ENCODE measurements at places on chromosomes 12 and 14.

- peak; percentile 44 for DNase-seq
These were observed 1.2 kb downstream of the ITGB7 start for GRCh38 chr12:53205747-53206419.

- no peak for DNase-seq
These were observed 147.2 kb upstream of the CPSF6 start for GRCh38 chr12:69092137-69092536.

- DNase-seq: no peak
These were observed 8.1 kb upstream of the IRF2BPL start for GRCh38 chr14:77036484-77037214.

GRCh38 chr12:119989731-119990381 is 820 bp downstream of the BICDL1 start:
- DNase-seq: peak; percentile 50

DNA sequence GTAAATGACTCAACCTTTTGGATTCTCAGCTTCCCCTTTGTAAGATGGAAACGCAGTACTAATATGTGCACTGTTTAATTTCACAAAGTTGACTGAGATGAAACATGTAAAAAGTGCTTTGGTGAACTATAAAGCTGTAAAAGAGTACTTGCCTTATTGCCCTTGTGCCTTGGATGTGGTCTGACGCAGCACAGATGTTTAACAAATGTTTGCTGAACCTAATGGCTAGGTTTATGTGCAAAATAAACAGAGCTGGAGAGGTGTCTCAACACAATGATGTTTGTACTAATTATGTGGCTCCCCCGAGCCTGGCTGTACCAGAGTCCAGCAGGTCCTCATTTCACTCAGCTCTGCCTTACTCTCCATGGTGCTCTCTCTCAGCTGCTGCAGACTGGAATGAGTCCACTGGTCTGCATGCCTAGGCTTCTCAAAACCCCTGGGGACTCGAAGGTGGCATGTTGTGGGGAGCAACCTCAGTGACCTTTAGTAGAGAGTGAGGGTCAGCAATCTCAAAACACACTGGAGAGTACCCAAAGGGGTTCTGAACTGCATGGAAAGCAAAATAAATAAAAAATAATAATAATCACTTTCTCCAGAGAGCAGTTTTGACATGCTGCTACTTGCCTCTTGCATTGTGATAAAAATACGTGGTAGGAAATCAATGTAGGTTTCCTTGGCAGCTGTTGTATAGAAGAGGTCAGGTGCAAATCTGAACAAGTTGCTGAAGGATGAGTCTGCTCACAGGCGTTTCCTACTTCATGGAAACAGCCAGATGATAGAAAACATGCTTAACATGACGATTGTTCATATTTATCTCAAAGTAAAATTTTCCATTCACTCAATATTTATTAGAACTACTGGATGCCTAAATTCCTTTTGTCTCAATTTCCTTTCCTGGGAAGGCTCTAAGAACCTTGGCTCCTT is 8.5 kb upstream of the AMIGO2 start:
- DNase-seq: no peak

DNA sequence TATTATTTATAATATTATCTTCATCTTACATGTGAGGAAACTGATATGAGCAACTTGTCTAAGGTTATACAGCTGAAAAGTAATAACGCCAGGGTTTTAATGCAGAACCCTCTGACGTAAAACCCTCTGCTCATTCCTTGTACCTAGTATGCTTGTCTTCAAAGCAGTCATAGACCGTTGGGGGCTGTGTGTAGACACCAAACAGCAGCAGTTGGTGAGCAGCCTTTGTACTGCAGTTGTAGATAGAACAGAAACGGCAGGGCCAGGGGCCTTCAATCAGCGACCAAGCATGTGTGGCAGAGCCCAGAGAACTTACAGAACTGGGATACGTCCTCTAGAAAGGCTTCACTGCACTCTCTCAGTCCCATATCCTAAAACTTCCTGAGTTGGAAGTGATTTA is 28.1 kb downstream of the EVL start:
- no peak for DNase-seq

Measured in activated T-cell treated with anti-CD3 and anti-CD28 coated beads, Interleukin-2, amount 50 U/mL, for 4 hours (primary cell).